ENCODE measurements at places on chromosomes 5 and 9.
A peak's percentile ranks its signal among the peaks of the same experiment; 100 is the strongest.

DNA sequence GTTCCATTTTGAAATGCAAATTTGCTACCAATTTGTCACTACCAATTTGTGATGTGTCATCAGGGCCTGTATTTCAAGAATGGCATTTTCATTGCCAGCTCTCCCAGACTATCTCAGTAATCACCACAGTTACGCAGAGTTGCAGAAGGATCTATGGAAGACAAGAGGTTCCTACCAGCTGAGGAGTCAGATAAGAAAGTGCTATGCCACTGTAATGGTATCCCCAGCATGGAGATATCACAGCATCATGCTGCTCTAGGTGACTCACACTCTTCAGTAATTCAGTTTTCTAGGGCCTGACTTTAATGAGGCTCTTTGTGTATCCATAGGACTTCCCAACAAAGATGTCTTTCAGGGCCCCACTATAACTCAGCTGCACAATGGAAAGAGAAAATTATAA is 490.3 kb downstream of the ARHGEF28 start:
- no peak for DNase-seq

DNA sequence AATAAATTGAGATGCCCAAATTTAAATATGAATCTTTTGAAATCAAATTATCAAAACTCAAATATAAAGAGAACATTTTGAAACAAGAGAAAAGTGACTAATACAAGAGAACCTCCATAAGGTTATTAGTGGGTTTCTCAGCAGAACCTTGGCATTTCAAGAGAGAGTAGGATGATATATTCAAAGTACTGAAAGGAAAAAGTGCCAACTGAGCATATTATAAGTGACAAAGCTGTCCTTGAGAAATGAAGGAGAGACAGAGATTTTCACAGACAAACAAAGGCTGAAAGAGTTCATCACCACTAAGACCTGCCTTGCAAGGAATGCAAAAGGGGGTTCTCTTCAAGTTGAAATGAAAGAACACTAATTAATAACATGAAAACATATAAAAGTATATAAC is 366.0 kb downstream of the HINT1 start:
- DNase-seq: no peak

DNA sequence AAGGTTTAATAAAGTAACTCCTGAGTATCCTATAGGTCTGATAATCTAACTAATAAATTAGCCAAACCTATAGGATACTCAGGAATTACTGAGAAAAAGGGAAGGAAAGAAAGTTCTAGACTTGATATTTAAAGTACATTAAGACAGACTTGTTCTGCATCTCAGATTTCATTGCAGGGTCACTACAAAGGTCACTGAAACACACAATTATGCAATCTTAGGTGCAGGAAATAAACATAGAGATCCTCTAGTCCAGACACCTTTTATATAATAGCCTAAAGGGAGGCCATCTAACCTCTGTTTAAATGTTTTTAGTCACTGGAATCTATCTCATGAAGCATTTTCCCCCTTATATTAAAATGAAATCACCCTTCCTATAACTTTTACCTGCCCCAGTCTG is 1215.7 kb downstream of the MAT2B start:
- DNase-seq: no peak

- DNase-seq: no peak
These were observed 2.0 kb upstream of the RNF14 start for GRCh38 chr5:141966963-141967333.

GRCh38 chr9:264231-264630 is 49.6 kb downstream of the DOCK8 start:
- no peak for DNase-seq

- DNase-seq: peak; percentile 30
These were observed 30.4 kb downstream of the CAMK4 start for GRCh38 chr5:111254613-111255012.

GRCh38 chr9:1514776-1515363 is 464.7 kb downstream of the DMRT2 start:
- DNase-seq: no peak

GRCh38 chr5:6660688-6661087 is 27.4 kb downstream of the SRD5A1 start:
- DNase-seq: no peak

DNA sequence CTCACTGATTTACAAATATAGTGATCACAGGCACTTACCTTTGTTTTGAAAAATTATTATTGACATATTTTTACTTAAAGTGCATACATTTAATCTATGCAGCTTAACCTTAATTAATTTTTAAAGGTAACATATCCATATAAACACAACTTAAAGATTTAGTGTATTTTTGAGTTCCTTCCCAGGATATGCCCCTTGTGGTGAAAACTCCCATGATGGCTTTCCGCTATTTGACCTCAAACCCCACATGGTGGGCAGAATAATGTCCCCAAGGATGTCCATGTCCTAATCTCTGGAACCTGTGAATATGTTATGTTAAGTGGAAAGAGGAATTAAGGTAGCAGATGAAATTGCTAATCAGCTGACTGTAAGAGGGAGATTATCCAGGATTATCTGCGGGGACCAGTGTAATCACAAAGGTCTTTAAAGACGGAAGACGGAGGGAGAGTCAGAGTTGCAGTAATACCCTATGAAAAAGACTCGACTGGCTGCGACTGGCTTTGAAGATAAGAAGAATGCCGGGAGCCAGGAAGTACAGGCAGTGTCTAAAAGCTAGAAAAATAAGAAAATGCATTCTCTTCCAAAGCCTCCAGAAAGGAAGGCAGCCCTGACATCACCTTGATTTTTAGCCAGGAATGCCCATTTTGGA is 193.9 kb downstream of the ICE1 start:
- no peak for DNase-seq

GRCh38 chr5:181171782-181172181 is 24.4 kb downstream of the OR2V2 start:
- DNase-seq: no peak

DNA sequence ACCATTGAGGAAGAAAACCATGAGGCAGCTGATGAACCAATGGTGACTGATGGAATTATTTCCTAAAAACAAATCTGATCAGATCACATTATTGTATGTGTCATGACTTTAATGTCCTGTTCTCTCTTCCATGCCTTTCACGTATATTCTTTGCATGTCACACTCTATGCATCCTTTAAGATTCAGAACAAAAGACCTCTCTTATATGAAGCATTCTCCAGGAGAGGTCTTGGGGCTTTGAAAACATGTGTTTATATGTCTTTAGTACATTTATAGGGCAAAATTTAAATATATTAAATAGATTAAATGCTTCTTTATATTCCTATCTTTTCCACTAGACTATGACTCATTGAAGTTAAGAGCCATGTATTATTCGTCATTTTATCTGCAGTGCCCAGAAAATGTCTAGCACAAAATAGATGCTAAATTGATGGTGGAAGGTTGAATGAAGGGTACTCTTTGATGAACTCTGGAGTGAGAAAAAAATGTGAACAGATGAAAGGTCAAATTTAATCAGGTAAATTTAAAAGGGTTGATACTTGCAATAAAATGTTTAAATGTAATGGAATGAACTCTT is 196.3 kb downstream of the PSAT1 start:
- DNase-seq: no peak

GRCh38 chr9:115204904-115205453 is 87.0 kb upstream of the TNC start:
- DNase-seq: no peak

DNA sequence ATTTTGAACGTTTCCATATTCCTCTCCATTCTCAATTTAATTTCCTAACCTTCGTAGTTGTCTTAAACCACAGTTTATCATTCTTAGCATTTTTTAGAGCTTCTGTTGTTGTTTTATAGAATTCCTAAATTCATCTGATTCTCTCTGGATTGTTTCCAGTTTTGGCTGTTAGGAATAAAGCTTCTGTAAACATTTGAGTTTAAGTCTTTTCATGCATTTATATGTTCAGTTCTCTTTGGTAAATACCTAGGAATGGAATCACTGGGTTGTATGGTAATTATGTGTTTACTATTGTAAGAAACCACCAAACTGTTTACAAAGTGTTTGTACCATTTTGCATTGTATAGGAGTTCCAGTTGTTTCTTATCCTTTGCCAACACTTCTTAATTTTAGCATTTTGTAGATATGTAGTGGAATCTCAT is 29.7 kb downstream of the GPR21 start:
- DNase-seq: no peak

DNA sequence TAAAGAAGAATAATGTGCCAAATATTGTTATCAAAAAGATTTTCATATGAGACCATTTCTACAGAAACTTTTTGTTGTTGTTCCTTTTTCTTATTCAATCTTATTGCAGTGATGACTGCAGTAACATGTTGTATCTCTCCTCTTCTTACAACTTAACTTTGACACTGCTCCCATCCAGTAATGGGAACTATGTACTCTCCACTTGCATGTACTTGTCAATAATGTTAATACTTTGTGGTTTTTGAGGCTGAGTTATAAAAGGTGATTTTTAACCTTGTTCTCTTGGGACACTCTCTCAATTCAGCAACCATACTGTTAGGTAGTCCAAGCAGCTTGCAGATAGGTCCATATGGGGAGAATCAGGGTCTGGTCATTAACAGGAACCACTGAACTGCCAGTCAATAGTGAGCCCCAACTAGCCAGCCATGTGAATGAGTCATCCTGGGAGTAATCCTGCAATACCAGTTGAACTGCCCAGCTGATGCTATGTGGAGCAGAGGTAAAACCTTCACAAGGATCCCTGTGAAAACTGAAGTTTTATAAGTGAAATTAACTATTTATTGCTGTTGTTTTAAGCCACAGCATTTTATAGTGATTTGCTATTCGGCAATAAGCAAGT is 199.6 kb upstream of the DAB2 start:
- DNase-seq: no peak

DNA sequence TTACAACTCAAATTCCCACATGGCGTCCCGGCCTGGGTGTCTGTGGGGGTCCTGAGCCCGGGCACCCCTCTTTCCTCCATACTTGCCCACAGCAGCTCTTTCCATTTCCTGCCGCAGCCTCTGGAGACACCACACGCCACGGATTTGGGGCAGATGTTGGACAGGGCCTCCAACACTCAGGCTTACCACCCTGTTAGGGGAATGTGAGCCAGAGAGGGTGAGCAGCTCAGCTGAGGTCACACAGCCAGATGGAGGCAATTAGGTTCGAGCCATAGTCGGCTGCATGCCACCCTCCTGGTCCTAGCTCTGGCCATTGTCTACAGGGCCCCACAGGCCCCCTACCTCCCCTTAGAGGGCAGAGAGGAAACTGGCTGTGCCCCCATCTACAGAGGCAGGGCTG is 75.6 kb upstream of the STXBP1 start:
- DNase-seq: no peak

GRCh38 chr5:91245871-91246270 is 137.2 kb downstream of the ARRDC3 start:
- DNase-seq: no peak

DNA sequence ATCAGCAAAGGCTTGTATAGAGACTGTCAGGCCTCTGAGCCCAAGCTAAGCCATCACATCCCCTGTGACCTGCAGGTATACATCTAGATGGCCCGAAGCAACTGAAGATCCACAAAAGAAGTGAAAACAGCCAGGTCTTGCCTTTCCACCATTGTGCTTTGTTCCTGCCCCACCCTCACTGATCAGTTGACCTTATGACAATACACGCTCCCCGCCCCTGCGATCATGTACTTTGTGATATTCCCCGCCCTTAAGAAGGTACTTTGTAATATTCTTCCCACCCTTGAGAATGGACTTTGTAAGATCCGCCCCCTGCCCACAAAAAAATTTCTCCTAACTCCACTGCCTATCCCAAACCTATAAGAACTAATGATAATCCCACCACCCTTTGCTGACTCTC is 18.6 kb upstream of the NPM1 start:
- no peak for DNase-seq

DNA sequence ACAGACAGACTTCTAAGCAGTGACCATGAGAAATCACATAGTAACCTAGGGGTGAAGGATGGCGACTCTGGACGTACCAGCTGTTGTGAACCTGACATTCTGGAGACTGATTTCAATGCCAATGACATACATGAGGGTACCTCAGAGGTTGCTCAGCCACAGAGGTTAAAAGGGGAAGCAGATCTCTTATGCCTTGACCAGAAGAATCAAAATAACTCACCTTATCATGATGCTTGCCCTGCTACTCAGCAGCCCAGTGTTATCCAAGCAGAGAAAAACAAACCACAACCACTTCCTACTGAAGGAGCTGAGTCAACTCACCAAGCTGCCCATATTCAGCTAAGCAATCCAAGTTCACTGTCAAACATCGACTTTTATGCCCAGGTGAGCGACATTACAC is 38.0 kb upstream of the CCDC152 start:
- DNase-seq: no peak

GRCh38 chr5:39117401-39117800 is 43.2 kb upstream of the RICTOR start:
- no peak for DNase-seq

DNA sequence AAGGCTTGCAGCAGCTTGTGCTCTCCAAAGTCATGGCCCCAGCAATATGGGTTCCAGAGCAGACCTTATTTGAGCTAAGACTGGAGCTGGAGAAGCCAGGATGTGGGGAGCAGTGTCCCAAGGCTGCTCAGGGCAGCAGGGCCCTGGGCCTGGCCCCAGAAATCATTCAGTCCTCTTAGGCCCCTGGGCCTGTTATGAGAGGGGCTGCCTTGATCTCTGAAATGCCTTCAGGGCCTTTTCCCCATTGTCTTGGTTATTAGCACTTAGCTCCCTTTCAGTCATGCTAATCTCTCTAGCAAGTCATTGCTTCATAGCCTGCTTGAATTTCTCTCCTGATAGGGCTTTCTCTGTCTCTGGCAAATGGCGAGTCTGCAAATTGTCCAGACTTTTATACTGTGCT is 9.1 kb downstream of the CATSPER3 start:
- DNase-seq: no peak

DNA sequence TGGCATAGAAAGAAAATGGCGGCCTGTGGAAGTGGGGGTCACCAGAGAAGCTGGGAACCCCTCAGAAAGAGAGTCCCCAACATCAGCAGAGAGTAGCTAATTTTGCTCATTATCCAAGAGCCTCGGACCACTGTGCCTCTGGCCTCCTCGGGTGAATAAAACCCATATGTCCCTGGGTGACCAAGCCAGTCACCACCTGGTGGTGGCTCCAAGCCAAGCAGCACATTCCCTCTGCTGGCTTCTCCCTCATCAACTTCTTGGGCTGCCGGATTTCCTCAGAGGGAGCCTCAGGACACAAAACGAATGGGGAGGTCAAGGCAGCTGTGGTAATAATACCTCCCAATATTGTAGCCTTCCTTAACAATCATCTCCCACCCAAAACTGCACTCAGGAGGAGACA is 242.5 kb downstream of the NFIB start:
- DNase-seq: no peak

GRCh38 chr9:75914002-75914401 is 23.5 kb downstream of the PCSK5 start:
- DNase-seq: no peak

GRCh38 chr5:98994611-98995010 is 65.8 kb upstream of the CHD1 start:
- DNase-seq: no peak
